Activated naive CD4-positive, alpha-beta T cell (primary cell): ENCODE measurements at places on chromosomes 4 and X.
A peak's percentile ranks its signal among the peaks of the same experiment; 100 is the strongest.

GRCh38 chrX:133005042-133005441 is 46.6 kb upstream of the HS6ST2 start:
- DNase-seq: no peak

GRCh38 chr4:189355590-189355989 is 585.1 kb upstream of the FRG1 start:
- DNase-seq: no peak

GRCh38 chr4:139753686-139754085 is 88.1 kb downstream of the MGST2 start:
- no peak for DNase-seq

GRCh38 chr4:152281822-152282221 is 254.1 kb downstream of the FBXW7 start:
- DNase-seq: no peak

GRCh38 chr4:2560167-2560566 is 23.7 kb downstream of the FAM193A start:
- no peak for DNase-seq

DNA sequence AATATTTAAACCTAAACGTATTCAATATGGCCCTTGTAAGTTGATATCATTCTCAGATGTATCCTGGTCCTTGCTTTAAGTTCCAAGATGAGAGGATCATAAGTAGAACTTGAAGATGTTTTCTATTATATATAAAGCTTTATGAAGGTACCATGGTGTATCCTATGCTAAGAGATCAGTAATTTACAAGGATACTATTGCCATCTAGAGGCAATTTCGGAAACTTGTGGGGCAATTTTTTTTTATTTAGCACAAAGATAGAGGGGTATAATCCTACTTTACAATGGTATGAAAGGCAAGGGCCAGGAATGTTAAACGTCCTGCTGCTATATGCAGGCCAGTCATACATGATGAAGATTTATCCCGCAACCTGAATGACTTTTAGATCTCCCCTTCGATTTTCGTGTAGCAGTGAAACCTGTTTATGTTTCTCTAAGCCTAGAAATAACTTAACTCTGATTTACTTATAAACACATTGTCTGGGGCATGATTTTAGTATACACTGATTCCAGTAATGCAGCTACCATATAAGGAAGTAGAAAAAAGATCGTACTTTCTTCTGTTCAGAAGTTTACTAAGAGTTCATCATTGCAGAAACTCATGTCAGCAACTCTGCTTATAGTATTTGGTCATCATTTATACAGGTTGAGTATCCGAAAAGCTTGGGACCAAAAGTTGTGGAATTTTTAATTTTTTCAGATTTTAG is 2.6 kb downstream of the SLC25A31 start:
- DNase-seq: no peak

- no peak for DNase-seq
Observed at GRCh38 chr4:188665491-188666457, 526.5 kb downstream of the TRIML1 start.

- DNase-seq: no peak
Observed at GRCh38 chr4:2272026-2272827, 10.3 kb upstream of the MXD4 start.

DNA sequence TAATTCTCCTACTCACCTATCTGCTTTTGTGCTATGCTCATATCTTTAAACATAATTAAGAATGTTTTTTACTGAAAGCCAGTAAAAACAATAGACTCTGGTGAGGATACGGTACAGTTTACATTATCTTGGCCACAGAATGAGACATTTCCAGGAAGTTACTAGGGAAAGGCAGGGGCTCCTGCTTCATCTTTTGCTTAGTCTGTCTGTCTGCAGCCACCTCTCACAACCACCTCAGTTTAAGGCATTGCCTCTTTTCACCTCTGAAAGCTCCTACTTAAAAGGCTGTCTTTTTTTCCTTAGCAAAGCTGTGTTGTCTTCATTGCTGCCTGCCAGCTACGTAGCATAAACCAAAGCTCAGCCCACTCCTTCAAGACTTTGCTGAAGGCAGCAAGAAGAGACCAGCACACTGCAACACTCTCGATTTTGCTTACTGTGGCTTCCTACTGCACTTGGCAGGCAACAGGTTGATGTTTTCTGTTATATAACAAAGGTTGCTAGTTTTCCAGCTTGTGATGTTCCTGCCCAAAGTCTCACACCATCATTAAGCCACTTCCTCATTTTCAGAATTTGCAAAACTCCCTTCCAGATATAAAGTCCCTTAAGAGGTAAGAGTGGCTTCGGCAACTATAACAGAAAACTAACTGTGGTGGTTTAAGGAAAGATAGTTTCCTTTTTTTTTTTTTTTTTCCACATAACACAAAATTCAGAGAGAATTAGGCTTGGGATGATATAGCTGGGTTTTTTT is 432.9 kb downstream of the GRXCR1 start:
- no peak for DNase-seq

- no peak for DNase-seq
Observed at GRCh38 chrX:130805903-130806302, 97.1 kb downstream of the ENOX2 start.

- DNase-seq: no peak
Observed at GRCh38 chr4:142818031-142818430, 28.1 kb downstream of the INPP4B start.

GRCh38 chr4:107951551-107951950 is 20.2 kb downstream of the CYP2U1 start:
- DNase-seq: no peak

- no peak for DNase-seq
Observed at GRCh38 chr4:7195141-7195515, 2.8 kb downstream of the SORCS2 start.

DNA sequence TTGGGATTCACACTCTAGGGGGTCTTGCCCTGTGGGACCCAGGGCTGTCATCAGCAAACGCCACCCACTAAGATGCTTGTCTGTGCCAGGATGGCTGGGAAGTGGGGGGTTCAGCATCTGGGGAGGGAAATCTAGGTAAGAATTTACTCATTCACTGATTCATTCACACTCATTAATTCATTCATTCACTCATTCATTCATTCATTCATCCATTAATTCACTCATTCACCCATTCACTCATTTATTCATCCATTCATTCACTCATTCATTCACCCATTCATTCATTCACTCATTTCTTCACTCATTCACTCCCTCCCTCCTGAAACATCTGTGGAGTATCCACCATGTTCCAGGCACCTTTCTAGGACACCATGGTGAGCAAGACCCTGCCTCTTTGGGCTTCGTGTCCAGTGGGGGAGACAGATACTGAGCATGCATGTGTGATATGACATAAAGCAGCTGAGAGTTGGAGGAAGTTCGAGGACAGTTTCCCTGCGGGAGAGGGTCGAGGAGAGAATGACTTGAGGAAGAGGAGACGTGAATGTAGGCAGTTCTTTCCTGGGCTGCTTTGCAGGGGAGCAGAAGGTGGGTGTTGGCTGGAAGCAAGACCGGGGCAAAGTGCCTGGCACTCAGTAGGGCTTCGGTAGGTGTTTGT is 90.6 kb downstream of the SORCS2 start:
- DNase-seq: no peak

DNA sequence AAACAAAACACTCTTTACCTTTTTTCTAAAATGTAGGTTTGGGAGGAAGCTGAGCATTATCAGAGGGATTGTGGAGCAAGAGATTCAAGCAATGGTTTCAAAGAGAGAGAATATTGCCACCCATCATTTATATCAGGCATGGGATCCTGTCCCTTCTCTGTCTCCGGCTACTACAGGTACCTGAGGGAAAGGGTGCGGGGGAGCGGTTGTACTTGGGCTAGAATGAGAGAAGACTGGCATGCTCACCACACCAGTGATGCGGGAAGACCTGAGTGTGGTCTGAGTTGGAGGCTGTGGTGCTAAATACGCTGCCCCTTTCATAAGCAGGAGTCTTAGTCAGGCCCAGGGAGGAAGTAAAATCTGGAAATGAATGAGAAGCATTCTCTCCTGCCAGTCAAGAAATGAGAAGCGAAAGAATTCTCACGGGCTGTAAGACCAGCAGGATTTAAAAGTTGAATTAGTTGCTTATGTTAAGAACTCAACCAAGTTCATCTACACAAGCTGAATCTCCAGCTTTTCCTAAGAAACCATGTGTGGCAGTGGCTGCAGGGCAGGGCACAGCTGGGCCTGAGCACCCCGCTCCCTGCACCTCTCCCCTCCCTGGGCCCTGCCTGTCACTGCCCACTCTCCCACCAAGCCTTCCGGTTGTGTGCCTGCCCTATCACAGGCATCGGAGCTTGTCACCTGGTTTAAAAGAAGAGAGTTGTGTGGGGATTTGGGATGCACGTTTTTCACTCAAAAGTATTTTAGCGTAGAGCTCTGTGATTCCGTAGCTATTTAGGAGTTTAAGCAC is 24.8 kb upstream of the MSANTD1 start:
- no peak for DNase-seq

DNA sequence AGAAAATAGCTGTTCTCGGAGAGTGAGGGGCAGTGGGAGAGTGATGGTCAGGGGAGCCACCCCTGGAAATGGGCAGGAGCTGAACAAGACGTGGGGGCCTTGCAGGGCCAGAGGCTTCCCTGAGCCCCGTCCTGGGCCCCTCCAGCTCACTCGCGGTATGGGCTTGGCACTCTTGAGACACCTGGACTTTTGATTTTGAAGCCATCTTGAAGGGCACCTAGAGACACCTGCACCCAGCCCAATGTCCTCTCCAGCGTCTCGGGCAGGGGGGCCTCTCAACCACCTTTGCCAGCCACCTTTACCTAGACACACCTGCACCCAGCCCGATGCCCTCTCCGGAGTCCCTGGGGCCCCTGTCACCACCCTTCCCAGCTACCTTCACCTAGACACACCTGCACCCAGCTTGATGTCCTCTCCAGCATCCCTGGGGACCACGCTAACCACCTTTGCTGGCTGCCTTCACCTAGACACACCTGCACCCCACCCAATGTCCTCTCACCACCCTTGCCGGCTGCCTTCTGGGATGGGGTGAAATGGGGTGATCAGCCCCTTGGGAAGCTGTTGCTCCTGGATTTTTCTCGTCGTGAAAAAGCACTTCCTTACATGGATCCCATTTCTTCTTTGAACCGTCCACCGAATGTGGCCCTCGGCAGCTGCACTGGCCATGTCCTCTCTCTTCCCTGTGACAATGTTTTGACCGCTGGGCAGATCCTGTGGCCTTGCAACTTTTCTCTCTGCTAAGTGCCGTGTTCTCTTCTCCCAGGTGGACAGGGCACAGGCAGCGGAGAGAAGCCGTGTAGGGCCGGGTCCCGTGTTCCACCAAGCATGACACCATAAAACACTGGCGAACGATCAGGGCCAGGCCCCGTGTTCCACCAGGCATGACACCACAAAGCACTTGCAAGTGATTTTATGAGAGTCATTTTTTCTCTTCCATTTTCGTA is 47.5 kb downstream of the CPZ start:
- no peak for DNase-seq

- DNase-seq: no peak
Observed at GRCh38 chr4:73631565-73632226, 11.5 kb upstream of the RASSF6 start.

- no peak for DNase-seq
Observed at GRCh38 chr4:20347531-20347930, 95.8 kb downstream of the SLIT2 start.

DNA sequence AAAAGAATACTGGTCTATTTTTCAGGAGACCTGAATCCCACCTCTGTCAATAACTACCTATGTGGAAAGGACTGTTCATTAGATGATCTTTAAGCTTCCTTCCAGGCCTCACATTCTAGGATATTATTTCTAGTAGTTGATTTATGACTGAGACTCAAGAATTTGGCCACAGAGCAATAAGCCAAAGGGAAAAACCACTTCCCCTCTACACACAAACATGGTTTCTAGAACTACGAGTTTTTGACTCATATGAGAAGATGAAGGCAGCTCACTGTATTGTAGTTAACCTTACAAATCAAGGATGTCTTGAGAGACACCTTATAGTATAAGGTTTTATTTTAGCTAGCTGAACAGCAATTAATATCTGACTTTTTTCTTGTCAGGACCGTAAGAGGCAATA is 36.9 kb upstream of the GDPD2 start:
- no peak for DNase-seq

GRCh38 chr4:85939595-85939994 is 420.3 kb downstream of the MAPK10 start:
- DNase-seq: no peak

- DNase-seq: no peak
Observed at GRCh38 chrX:123263270-123263669, 79.2 kb downstream of the GRIA3 start.

GRCh38 chr4:88938138-88938537 is 118.8 kb downstream of the FAM13A start:
- no peak for DNase-seq

GRCh38 chr4:10321931-10322330 is 135.3 kb downstream of the ZNF518B start:
- no peak for DNase-seq

DNA sequence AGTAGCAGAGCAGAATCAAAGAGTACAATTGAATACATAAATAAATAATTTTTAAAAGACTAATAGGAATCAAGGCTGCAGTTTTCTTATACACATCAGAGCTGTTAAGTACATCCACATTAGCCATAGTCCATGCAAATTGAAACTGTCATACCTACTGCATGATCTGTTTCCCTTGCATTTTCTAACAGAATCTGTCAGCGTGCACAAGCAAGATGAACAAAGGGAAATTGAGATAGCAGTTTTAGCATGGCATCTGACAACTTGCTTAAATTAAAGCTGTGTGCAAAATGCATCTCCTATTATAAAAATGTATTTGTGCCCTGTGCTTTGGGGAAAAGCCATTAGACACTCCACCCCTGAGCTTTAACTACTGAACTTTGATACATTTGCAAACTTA is 703.5 kb upstream of the GRID2 start:
- DNase-seq: no peak

GRCh38 chr4:41012911-41013310 is 201.4 kb downstream of the APBB2 start:
- DNase-seq: no peak

DNA sequence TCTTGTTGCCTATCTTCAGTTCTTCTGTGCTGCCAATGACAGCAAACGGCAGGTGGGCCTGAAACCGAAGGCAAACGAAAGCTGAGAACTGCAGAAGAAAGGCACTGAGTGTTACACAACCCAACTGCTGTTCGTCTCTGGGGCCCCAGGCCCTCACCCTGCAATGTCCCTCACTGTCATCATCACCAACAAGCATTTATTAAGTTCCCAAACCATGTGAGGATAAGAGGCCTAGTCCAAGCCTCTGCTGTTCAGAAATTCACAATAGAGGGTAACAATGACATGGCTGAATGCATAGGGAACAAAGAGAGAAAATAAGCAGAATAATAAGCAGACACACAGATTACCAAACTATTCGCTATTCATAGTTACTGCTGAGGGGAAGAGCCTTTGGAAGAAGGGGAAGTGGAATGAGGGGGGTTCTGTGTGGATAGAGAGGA is 34.5 kb upstream of the NKRF start:
- DNase-seq: no peak

GRCh38 chrX:46256875-46257274 is 288.3 kb downstream of the ZNF674 start:
- no peak for DNase-seq

- peak; percentile 1 for DNase-seq
Observed at GRCh38 chr4:80362578-80363181, 27.1 kb downstream of the CFAP299 start.

- no peak for DNase-seq
Observed at GRCh38 chrX:623268-623598, 7.4 kb upstream of the SHOX start.
